ENCODE measurements at places on chromosomes 6 and 20.

DNA sequence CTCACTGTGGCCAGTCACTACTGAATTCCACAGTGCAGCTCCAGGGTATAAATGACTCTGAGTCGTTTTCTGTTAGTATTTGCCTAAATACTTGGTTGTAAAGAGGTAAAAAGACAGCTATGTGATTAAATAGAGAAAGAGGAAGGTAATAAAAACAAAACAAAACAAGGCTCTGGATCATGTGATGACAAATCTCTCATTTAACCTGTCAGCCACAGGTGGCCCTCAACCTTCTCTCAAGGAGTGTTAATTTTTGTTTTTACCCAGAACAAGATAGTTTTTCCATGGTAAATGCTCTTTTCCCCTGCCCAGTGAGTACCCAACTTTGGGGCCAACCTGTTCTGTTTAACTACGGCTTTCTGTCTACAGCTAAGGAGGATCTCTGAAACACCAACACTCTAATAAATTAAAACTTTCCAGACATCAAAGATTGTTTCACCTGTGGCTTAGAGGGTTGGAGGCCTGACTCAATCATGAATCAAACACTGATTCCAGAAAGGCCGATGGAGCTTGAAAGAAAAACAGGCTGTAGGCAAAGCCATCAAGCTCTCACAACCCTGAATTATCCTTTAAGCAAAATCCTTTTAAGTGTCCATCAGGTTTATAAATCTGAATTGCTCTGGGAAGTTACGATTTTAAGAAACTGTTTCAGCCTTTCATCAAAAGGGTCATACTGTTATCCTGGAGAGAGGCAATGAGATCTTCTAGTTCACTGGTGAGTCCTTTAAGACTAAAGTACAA is 81.5 kb upstream of the BCLAF1 start:
- DNase-seq = no peak

DNA sequence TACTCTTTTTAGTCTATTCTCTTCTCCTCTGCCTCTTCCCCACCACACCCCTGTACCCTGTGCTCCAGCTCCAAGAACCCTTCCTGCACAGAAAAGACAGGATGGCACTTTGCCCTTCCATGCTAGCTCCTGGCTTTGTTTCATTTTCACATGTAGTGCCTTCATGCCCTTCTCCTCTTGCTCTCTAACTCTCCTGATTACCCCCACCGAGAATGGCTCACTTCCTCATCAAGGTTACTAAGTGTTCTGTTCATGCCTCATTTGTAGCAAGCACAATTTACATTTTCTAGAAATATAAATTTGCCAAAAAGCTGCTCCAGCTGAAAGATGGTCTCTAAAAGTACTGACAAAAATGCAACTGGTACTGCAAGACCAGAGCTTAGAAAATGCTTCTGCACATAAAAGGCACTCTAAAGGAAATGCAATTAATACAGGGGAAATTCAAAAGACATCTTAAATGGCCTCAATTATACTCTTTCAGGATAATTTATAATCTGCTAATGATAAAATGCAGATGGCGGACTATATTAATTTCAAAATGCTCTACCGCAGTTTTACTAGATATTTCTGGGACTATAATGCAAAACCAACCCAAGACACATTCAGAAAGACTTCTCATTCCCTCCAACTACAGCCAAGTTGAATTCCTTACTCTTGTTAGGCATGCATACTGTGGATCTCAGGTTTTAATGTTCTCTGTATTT is 570.2 kb downstream of the PRKN start:
- DNase-seq = no peak

- no peak for DNase-seq
Observed at GRCh38 chr6:148883270-148883669, 136.4 kb downstream of the UST start.

DNA sequence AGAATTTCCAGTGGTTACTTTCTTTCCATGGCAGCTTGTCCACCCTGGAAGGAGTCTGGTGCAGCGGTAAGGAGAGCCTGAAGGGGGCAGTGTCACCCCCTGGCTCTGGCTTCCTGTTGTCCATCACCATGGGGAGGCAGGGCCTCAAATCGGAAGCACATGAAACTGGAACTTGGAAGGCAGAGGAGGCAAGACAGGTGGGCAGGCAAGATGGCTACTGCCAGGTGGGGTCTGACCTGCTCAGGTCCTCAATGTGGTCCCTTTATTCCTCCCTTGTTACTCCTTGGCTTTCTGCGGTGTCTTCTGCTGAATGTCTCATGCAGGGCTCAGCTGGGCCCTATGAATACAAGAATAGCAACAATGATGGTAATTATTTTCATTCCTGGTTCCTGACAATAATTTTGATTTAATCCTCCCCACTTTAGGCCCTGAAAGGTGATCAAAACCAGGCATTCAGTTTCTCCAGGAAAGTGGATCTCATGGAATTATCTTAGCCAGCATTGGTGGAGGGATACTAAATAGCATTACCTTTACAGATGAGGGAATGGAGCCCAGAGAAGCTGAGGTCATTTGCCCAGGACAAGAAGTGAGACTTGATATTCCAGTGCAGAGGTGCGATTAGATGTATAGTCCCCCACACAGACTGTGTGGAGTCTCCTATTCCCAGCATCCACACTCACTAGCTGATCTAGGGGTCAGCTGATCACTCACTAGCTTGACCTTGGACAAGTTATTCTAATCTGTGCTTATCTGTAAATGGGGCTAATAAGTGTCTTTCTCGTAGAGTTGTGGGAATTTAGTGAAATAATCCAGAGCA is 17.6 kb upstream of the SNAI1 start:
- no peak for DNase-seq

DNA sequence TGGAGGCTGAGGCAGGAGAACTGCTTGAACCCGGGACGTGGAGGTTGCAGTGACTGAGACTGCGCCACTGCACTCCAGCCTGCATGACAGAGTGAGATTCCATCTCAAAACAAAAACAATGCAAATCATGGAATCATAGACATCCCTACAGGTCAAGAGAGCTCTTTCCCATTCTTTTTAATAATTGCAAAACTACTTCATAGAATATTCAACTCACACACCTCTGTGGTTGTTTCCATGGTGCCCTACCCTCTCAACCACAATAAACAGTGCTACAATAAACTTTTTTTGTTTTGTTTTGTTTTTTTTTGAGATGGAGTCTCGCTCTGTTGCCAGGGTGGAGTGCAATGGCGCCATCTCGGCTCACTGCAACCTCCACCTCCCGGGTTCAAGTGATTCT is 11.8 kb upstream of the ADNP start:
- no peak for DNase-seq

DNA sequence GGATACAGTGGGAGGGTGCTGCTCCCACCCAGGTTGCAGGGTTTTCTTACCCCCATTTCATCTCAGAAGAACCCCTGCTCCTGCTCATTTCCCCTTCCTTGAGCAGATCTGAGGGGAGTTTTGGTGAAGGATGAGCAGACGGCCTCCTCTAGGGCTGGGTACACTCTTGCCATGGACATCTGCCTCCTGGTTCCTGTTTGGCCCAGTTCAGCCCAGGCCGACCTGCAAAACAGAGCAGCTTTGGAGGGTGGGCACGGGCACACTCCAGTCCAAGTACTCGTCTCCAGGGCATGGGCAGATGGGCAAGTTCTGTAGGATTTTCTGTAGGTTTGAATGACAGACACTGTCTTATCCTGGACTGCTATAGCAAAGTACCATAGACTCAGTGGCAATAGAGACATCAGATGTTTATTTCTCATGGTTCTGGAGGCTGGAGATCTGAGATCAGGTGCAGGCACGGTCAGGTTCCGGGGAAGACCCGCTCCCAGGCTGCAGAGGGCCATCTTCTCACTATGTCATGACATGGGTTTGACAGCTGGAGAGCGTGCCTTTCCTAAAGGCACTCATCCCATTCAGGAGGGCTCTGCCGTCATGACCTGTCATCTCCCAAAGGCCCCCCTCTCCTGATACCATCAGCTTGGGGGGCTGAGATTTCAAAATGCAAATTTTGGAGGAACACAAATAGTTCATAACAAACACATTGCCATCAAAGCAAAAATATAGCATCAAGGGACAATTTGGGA is 6.2 kb downstream of the NPBWR2 start:
- DNase-seq = no peak

DNA sequence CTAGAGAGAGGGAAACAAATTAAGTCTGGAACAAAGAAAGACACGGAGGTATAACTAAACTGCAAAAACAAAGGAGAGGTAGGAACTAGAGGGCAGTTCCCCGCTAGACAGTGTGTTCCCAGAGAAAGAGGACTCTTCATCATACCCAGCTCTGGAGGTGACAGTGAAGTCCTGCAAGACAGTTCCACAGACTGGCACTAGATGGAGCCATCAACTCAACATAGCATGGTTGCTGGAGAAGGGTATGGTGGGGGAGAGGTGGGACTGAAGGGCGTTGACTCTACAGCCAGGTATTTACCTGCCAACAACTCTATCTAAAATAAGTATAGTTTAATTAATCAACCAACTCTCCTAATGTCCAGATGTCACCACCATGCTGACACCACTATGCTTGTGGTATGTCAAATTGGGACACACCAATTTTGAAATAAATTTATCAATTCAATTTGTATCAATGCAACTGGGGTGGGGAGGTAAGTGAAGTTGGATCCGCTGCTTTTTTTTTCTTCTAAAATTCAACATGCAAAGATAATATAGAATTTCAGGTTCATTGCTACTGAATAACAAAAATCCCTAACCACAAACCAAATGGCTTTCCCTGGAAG is 9.7 kb downstream of the BACH2 start:
- DNase-seq = no peak

GRCh38 chr6:163402616-163403015 is 11.9 kb upstream of the QKI start:
- DNase-seq = no peak

GRCh38 chr6:41332241-41332640 is 3.2 kb upstream of the NCR2 start:
- DNase-seq = no peak

- no peak for DNase-seq
Observed at GRCh38 chr6:166515072-166515810, 71.2 kb downstream of the RAMACL start.

DNA sequence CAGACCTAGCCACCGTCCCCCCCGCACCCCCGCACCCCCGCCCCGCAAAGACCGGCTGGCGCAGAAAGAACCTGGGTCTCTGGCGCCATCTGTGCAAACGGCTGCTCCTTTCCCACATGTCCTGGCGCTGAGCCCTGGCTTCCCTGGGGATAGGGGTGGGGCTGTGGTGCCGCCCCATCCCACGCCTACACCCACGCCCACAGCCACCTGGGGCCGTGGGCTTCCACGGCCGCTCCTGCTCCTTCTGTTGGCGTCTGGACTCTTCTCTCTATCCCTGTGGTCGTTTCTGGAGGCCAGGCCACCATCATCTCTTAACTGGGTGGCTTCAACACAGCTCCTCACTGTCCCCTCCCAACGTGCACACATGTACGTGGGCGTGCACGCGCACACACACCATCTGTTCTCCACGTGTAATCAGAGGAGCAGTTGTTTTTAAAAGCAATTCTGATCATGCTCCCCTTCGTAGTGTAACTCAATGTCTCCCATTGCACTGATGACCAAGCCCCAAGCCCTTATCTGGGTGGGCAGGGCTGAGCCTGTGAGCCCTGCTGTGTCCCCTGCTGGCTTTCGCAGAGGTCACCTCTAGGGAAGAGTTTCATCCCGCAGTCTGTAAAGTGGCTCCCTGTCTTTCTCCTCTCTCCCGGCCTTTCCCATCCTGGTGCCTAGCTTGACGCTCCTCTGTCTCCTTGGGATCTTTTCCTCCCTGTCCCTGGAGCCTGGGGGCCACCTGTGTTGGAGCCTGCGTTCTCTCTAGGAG is 31.9 kb upstream of the FAM83D start:
- no peak for DNase-seq

- no peak for DNase-seq
Observed at GRCh38 chr20:62679978-62680589, 28.6 kb upstream of the NTSR1 start.

DNA sequence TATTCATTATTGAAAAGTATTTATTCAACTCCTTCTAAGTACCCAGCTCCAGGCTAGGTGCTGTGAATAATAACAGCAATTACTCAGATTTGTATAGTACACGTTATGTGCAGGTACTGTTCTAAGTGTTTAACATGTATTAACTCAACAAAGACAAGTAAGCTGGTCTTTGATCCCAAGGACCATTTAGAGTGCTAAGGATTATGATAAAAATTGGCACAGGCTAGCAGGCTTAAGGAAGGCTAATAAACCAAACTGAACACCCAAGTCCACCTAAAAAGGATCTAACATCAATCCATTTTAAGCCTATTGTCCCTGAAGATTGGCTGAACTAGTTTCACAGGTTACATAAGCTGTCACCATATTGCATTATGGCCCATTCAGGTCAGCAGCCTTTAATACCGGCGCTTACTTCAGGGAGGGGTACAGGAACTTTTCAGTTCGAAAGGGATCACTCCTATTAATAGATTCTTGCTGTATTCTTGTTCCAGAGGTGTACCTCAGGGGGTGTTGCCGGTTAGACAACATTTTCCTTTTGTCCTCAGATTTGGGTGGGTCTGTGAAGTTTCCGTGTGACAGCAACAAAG is 99.0 kb upstream of the GMDS start:
- no peak for DNase-seq

GRCh38 chr6:45031601-45032000 is 296.5 kb upstream of the RUNX2 start:
- no peak for DNase-seq

GRCh38 chr6:147033267-147033666 is 170.9 kb upstream of the STXBP5 start:
- DNase-seq = no peak

- no peak for DNase-seq
Observed at GRCh38 chr6:85680388-85680787, 37.7 kb upstream of the SYNCRIP start.

GRCh38 chr6:90677440-90677839 is 90.6 kb upstream of the MAP3K7 start:
- DNase-seq = no peak

- no peak for DNase-seq
Observed at GRCh38 chr6:3372184-3372846, 84.5 kb downstream of the SLC22A23 start.

DNA sequence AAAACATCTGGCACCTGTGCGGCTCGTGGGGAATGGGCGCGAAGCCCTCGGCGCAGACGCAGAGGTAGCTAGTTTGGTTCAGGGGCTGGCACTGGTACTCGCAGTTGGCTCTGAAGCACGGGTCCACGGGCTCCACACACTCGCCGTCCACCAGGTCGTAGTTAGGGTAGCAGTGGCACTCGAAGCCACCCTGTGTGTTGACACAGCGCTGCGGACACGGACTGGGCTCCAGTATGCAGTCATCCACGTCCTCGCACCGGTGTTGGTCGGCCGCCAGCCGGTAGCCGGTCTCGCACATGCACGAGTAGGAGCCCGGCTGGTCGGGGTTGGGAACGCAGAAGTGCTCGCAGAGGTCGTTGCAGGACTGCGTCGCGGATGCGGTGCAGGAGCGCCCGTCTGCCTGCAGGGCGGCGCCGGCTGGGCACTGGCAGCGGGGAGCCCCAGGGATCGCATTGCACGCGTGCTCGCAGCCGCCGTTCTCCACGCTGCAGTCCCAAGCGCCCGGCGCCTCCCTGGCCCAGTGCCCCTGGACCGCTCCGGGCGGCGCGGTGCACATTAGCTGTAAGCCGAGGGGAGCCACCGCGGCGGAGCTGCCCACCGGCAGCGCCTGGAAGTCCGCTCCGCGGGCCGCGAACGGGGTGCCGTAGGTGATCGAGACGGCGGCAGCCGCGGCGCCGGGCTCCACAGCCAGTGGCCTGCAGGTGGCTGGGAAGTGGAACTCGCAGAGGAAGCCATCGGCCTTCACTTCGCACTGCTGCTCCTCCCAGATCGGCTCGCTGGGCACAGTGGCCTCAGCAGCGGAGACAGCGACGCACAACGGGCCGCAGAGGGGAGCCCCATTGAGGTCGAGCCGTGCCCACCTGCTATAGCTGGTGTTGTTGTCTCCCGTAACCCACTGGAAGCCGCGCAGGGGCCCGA is 930 bp downstream of the THBD start:
- peak; percentile 25 for DNase-seq

Measured in substantia nigra (tissue), 51 donors.